Activated CD8-positive, alpha-beta memory T cell treated with anti-CD3 and anti-CD28 coated beads, Interleukin-2, amount 50 U/mL, for 4 hours (primary cell): ENCODE measurements at places on chromosomes 4 and X.

DNA sequence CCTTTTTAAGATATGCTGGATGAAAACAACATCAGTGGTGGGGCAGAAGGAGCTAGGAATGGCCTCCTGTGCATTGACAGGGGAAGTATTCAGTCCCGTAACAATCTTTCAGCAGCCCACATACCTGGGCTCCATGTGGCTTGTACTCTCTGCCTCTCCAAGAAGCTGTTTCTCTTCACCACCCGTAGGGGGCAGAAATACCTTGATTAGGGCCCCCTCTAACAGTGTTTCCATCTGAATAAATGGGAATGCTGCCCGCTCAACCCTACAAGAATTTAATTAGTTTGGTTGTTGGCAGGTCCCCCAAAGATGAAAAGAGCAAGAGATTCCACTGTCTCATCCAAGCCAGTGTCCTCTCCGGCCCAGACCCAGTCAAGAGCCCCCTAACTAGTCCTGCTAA is 155.2 kb downstream of the SMIM20 start:
- no peak for DNase-seq

DNA sequence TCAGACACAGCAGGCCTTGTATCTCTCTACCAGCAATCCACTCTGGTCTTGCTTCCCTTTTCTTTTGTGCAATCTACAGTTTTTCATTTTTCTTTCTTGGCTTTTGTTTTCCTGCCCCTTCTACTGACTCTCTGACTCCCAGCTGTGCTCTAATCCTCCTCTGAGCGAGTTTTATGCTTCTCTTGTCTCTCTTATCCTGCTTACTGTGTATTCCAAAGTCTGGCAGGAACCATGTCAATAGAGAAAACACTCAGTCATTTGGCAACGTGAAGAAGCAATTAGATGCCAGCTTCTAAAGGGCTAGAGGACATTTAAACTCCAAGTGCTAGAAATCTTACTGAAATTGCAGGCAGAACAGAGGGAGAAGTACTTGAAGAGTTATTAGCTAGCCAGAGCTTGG is 984.6 kb upstream of the TENM3 start:
- DNase-seq = no peak

- DNase-seq = no peak
These were observed 180.6 kb upstream of the NUDT6 start for GRCh38 chr4:123102897-123103471.

DNA sequence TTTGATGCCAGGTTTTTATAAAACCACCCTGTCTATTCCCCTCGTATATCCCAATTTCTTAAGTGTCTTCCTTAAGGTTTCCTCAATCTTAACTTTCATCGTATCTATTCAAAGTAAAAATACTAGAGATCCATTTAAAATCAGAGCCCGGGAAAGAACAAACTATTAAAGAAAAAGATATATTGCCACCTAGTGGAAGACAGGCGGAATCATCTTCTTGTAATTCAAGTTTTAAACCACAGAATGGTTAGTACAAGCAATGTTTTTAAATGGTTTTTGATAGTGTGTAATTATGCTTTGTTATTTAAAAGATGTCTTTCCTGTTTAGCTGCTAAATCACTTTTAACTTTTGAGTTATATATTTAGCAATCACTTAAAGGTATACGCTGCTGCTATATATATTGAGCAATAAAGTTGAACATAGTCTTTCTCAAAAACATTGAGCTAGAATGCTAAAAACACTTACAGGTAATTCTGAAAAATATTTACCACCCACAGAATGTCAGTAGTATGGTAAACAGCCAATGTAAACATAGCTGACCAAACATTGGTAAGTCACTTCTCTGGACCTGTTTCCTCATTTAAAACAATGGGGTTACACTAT is 18.2 kb downstream of the PRDM8 start:
- DNase-seq = no peak

DNA sequence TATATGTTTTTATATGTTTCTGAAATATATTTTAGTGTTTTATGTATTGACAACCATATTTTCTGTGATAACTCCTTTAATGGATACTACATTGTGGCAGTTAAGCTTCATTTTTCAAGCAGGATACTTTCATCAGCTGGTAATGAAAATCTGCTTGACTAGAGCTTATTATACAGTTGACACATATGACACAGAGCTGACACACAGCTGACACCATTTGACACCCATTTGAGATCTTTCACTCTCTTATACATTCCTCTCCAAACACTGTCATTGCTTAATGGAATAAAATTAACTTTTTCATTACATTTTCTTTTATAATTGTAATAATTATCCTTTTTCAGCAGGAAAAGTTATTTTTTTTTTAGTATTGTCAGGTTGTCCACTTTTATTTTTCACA is 561.1 kb upstream of the NDST4 start:
- DNase-seq = no peak

- no peak for DNase-seq
These were observed 52.8 kb downstream of the REPS2 start for GRCh38 chrX:16999275-16999674.

GRCh38 chr4:39978904-39979303 is 1.2 kb upstream of the PDS5A start:
- DNase-seq = no peak

GRCh38 chr4:86344127-86344526 is 15.7 kb downstream of the MAPK10 start:
- no peak for DNase-seq

DNA sequence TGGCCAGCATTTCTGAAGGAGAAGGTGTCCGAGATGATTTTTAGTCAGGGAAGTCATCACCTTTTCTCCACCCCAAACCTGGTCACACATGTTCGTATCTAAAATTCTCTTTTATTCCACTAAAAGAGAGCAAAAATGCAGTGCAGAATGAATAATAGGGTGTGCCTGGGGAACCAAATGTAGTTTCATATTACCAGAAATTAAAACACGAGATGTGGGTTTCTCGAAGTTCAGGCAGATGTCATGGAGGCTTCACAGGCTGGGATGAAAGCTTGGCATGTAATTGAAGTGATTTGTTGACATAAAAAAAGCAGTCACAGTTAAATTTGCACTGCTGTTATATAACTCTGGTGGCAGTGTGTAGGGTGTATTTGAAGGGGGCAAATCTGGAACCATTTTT is 165.5 kb upstream of the PDE5A start:
- no peak for DNase-seq

DNA sequence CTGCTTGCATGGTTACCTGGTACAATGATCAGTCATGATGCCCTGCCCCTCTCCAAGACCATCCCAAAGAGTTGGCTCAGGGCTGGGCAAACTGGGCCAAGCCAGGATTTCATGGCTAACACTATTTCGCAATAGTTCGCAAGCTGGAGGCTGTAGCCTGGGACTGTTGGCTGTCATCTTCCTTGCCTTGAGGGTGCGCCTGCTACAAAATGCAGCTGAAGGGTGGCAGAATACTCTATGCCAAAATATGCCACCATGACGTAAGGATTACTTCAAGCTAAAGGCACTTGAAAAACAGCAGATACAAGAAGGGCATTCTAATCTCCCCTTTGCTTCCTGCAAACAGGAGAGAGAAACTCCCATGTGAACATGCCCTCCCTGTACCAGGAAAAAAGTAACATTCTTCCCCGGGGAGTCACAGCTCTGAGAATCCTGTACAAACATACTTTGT is 21.0 kb downstream of the SAT1 start:
- no peak for DNase-seq

- peak; percentile 69 for DNase-seq
These were observed 59.3 kb downstream of the MAML3 start for GRCh38 chr4:140094438-140095420.

DNA sequence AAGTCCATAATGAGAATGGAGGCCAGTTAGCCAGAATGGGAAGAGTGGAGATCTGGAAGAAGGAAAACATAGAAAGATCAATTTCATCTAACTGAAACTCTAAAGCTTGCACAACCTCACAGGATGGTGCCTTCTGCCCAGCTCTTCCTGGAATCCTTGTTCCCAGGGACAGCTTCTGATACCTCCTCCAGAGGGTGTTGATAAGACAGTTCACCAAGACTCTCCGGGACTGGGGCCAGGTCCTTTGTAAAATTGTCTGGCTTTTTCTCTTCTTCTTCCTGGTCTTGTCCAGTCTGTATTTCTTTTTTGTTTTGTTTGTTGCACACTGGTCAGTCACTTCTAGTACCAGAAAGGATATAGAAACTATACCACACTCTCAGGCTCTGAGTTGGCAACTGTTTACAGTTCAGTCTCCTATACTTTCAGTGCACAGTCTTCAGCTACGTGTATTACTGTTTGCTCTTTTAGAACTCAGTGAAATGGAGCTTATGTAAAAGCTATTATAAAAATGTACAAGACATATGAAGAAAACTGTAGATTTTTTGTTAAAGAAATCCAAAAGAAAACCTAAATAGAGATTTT is 142.8 kb upstream of the RPL34 start:
- DNase-seq = no peak

- no peak for DNase-seq
These were observed 126.2 kb upstream of the NDP start for GRCh38 chrX:44099366-44099765.

GRCh38 chr4:74531963-74532794 is 87.2 kb downstream of the AREG start:
- no peak for DNase-seq

DNA sequence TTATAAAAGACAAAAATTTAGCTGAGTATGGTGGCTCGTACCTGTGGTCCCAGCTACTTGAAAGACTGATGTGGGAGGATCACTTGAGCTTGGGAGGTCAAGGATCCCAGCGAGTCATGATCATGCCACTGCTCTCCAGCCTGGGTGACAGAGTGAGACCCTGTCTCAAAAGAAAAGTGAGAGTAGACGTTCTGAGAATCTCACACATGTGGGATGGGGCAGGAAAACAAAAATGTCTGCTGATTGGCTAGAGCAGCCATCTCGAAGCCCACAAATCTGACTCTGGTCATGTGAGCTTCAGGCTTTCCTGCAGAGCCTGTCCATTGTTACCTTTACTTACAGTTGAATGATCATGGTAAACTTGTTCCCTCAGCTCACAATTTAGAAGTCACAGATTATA is 23.1 kb upstream of the SLC9A7 start:
- DNase-seq = no peak

DNA sequence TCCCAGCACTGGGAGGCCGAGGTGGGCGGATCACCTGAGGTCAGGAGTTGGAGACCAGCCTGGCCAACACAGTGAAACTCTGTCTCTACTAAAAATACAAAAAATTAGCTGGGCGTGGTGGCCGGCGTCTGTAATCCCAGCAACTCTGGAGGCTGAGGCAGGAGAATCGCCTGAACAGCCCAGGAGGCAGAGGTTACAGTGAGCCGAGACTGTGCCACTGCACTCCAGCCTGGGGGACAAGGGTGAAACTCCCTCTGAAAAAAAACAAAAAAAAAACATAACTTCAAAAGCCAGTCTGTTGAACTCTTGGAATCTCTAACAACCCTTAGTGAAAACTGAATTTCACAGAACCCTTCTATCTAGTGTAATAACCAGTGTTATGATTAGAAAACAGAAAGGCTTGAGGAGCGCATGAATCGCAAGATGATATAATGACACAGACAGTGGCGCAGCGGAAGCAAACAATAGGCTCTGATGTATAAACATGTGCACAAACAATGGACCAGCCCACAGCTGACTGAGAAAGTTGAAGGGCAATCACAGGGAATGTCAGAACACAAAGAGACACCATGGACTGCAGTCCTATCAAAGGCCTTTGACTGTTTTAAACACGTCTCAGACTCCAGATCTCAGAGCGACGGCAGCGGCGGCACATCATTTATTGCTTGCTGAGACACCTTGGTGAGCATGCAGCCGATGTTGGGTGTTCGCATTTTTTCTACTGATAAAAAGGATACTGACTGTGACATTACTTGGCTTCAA is 81.6 kb downstream of the NSUN7 start:
- DNase-seq = no peak

GRCh38 chrX:35890699-35891098 is 28.8 kb upstream of the CFAP47 start:
- no peak for DNase-seq

- no peak for DNase-seq
These were observed 13.4 kb upstream of the NAF1 start for GRCh38 chr4:163180090-163180489.

GRCh38 chr4:70734168-70734954 is 12.6 kb downstream of the RUFY3 start:
- DNase-seq = no peak

DNA sequence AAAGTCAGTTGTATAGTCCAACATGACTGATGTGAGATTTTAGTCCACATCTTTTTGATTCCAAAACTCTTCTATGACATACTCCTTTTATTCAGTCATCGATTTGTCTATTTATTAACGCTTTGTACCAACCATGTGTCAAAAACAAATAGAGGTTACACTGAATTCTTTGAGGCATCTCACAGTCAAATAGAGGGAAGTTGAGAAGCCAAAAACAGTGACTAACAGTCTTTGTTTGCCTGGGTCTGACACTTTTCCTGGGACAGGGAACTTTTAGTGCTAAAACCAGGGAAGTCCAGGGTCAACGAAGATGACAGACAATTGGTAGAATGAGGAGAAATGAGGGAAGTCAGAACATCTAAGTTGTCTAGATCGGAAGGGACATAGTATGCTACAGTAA is 169.9 kb upstream of the HS3ST1 start:
- no peak for DNase-seq

DNA sequence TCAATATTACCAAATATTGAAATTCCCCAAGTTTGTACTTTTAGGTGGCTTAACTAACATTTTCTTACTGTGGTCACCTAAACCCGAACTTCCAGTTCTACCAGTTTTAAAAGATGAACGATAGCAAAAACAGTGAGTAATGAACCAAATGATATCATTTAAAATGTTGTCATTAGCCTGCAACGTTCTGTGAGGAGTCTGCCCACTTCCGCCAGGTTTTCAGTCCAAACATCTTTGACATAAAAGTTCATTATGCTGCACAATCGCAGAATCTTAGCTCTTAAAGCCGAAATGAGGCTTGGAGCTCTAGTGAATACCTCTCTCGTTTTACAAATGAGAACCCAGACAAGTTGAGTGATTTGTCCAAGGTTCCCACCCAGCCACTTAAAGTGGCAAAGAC is 762 bp downstream of the PIGA start:
- DNase-seq = no peak

DNA sequence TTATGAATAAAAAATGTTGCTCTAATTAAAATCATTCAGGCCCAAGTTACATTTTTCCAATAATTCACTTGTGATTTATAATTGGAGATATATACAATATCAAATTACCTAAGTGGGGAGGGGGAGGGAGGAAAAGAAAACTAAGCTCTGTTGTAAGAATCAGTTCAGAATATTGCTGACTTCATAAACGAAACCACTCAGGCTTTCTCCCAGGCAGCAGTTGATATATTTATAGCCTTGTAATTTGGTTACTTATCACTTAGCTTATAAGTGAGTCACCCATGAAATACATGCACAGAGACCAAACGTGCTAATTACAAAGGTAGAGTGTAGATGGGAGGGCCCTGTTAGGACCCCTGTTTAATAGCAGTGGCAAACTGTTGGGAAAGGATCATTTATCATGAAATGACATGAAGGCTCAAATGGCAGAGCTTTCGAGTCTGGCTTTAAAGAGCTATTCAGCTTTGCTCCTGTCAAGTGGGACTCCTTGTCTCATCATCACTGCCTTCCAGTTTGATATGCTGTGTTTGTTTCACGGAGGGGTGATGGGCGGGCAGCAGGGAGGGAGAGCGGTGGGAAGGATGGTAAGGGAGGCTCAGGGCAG is 105.6 kb upstream of the PGRMC2 start:
- DNase-seq = no peak
